ENCODE measurements at places on chromosomes 5 and 9.

- no peak for DNase-seq
Observed at GRCh38 chr5:9582406-9582805, 36.5 kb upstream of the SEMA5A start.

DNA sequence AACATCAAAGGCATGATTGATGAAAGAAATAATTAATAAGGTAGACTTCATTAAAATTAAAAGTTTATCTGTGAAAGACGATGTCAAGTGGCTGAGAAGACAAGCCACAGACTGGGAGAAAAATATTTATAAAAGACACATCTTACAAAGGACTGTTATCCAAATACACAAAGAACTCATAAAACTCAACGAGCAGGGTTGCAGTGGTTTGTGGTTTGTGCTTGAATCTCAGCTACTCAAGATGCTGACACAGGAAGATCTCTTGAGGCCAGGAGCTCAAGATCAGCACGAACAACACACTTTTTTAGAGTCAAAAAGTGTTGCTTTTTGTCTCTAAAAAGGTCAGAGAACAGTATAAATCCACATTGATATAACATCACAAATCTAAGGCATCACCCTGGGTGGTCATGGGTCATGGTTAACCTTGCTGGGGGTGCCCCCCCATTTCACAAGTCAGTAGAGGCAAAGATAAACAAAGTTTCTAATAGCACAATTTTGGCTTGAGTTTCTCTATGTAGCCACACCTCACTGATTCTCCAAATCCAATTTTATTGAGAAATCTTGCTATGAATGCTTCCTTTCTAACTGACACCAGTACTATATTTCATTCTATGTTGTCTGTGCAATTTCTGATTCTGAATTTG, 342.9 kb upstream of the RPS23 start:
- DNase-seq = no peak

DNA sequence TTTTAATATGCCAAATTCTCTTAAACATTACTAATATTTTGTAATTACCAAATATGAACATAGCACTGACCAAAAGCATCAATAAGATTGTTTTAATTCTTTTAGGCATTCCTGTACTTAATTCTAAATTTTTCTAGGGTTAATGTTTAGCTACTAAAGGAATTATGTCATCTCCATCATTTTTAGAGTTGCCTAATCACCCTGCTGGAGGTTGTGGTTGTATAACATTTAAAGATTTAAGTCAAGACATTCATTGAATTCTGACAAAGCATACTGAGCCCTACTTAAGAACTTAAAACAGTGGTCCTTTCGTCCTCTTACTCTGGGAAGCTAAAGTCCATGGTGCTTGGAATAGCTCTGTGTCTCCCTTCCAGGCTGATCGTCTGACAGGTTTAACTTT, 28.1 kb upstream of the DAB2 start:
- DNase-seq = no peak

- DNase-seq = no peak
Observed at GRCh38 chr9:32928145-32928763, 73.2 kb downstream of the APTX start.

DNA sequence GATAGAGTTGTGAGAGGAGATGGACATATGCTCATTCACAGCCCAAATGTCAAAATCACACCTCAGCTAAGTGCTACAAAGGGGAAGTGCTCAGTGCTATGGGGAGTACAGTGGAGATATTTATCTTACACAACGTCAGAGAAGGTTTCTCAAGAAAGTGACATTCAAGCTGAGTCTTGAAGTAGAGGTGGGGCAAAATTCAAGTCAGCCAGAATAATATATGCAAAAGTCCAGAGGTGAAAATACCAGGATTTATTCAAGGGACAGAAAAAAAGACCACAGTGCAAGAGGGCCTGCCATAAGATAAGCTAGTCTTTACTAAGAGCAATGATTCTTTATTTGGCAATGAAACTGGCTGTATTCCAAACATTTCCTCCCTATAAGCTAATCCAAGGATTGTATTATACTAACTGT, 327.8 kb upstream of the PIK3R1 start:
- DNase-seq = no peak

DNA sequence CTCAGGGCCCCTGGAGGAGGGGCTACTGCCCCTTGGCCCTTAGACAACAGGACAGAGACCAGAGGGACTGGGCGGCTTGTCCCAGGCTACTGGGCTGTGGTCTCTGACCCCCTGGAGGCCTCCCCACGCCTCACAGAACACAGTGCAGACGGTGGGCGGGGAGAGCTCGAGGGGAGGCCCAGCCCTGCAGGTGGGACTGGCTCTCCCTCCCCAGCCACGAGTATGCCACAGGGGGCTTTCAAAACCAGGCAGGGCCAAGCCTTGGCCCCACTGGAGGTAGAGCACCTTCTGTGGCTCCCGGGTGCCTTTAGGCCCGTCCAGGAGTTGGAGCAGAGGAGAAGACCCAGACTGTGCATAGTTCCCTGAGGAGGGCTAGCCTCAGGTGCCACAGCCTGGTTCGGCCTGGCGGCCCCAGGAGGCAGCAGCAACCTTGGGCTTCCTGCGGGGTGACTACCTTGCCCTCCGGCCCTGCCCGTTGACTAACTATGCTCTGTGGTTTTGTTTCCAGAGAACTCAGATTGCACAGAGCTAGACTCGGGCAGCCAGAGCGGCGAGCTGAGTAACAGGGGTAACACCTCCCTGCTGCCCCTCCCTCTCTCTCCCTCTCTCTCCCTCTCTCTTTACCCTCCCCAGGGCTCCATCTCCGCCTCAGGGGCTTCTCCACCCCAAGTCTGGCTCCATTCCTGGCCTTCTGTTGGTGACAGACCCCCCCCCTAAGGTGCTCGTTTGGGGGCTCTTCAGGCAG, 15.5 kb downstream of the CARD19 start:
- no peak for DNase-seq

- DNase-seq = no peak
Observed at GRCh38 chr9:79694676-79695400, 123.1 kb downstream of the TLE4 start.

DNA sequence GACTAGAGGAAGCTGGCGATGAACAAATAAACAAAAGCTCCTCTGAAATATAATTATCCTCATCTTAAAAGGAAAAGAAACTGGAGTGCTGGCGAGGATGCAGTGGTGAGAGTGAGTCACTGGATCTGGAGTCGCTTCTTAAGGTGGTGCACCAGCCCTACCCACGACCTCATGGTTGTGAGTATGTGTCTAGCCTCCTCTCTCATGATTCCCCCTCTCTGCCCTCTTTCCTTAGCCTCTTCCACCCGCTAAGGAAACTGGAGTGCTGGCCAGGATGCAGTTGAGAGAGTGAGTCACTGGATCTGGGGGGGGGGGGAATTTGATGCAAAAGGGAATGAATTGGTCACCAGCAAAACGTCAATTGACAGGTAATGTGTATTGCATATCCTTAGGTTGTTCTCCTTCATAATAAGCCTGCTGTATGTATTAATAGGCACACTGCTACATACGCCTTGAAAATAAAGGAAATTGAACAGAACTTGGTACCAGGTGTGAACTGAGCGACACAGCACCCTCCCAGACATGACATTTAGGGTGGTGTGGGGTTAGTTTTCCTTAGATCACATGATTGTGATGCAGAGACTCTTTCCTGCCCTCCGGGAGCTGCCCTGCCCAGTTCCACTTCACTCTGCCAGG, 36.3 kb upstream of the EBF1 start:
- DNase-seq = no peak

DNA sequence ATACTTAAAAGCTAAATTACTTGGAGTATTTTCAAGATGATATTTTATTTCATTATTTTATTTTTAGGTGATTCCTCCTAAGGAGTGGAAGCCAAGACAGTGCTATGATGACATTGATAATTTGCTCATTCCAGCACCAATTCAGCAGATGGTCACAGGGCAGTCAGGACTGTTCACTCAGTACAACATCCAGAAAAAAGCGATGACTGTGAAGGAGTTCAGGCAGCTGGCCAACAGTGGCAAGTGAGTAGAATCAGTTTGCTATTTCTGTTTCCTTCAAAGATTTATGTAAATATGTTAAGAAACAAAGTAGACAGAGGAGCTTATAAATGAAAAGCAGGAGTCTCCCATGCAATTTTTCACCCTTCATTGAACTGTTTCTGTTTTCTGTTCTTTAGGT, 47.8 kb downstream of the KDM4C start:
- DNase-seq = no peak

- DNase-seq = no peak
Observed at GRCh38 chr9:131693651-131694597, 46.0 kb downstream of the RAPGEF1 start.
